NCI-H2107 (cell line): ENCODE measurements at places on chromosomes 13 and 19.

DNA sequence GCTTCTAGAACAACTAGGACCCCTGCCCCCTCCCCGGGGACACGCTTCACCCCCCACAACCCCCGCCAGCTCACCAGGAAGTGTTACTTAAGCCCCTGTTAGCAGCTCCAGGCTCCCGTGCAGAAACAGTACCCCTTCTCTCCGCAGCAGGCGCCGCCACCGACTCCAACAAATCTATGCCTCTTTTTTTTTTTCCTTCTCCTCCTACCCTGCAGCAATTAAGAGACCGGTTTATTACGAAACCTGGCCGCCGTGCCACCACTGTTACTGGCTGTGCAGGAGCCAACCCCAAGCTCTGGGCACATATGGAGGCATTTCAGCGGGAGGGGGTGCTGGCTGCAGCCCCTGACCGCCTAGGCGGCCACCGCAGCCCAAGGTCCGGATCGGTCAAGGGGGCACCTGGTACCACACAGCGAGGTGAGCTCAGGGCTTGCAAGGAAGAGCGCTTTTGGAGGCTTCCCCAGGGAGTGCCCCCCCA, 2.4 kb downstream of the GADD45B start:
- no peak for DNase-seq

DNA sequence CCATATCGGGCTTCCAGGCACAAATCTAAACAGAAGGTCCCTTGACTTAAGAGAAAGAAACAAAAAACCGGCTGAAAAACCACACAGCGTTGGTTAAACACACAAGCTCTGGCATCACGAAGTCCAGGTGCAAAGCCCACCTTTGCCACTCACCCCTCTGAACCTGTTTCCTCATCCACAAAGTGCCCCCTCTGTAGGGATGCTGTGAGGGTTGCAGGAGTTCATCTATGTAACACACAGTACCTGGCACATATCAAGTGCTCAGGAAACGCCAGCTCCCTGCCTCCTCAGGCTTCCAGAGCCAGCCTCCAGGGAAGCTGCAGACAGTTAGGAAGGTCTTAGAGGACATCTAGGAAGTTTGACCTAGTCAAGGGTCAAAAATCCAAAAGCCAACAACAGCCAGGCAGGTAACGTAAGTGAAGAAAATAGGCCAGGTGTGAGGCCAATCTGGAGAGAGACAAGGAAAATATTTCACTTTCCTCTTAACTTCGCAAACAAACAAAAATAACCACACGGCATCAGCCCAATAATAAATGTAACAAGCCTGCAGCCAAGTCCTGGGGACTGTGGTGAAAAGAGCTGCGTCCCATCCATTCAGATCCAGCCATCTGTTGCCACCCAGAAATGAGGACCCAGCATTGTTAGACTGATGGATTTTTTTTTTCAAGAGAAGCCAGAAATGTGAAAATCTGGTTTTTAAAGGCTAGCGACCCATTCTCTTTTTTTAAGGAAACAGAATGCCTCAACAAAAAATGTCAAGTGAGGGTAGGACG, 10.0 kb downstream of the KDELR1 start:
- DNase-seq: no peak

DNA sequence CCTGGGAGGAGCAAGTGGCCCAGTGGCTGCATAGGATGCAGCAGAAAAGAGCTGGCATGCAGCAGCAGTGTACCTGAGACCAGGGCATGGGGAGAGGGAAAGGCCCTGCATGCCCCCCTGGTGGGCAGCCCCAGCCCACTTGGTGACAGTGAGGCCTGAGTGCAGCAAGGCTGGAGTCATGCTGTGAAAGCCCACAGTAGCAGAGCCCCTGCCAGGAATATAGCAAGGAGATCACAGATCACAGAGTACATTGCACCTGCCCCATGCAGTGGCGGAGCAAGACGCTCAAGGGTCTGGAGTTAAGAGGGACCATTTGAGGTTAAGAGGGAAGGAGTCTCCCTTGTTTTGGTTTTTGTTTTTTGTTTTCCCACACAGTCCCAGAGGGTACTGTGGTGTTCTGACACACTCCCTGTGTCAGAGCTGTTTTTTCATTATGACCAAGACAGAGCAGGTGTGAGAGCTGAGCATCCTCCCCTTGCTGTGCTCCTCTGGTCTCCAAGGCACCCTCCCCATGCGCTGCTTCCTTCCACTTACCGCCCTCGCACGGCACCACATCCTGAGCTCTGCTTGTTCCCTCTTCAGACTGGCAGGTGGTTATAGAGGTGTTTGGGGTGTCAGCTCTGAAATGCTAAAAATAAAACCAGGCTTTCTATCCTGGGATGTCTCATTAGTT, 85.0 kb upstream of the UBL3 start:
- DNase-seq: peak; percentile 78

- no peak for DNase-seq
Measured at GRCh38 chr13:55069746-55070145, 2041.1 kb downstream of the OLFM4 start.

- DNase-seq: no peak
Measured at GRCh38 chr13:20566468-20566897, 474 bp upstream of the IFT88 start.

GRCh38 chr19:1383312-1384084, at the start of gene NDUFS7:
Gene NDUFS7, plus strand, starts transcription at chr19:1383907. Its CDS starts 20 bp downstream, at chr19:1383927.
- DNase-seq: peak; percentile 75

DNA sequence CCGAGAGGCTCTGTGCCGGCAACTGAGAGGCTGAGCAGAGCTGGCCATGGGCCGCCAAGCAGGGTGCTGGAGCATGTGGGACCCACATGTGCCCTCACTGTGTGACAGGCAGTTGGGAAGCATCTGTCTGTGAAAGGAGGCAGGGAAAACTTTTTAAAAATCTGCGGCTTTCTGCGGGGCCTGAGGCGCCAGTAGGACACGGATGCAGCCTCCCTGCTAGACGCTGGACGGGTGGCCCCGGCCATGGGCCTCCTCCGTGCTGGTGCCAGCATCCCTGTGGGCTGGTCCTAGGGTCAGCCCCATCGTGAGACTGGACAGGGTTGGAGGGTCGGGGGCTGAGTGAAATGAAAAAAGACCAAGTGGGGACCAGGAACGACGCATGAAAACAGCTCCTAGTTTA, 20.9 kb upstream of the DCUN1D2 start:
- no peak for DNase-seq

- no peak for DNase-seq
Measured at GRCh38 chr13:33636243-33636642, 181.7 kb upstream of the RFC3 start.

DNA sequence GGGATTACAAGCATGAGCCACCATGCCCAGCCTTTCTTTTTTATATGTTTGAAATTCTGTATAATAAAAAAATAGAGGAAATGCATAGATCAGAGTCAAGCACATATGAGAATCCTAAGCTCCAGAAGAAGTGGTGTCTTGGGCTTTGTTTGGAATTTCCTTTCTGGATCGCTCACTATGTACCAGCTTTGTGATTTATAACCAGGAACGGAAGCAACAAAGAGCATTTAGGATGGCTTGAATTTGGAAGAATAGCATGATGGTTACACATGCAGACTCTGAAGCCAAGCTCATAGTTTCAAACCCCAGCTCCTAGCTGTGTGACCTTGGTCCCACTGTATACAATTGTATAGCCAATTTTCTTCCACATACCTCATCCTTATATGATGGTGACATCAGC, 28.0 kb upstream of the SLC15A1 start:
- no peak for DNase-seq

- DNase-seq: no peak
Measured at GRCh38 chr19:44738603-44739558, 9.6 kb upstream of the BCL3 start.

GRCh38 chr19:14150770-14151661, 14.6 kb upstream of the ASF1B start:
- DNase-seq: no peak

DNA sequence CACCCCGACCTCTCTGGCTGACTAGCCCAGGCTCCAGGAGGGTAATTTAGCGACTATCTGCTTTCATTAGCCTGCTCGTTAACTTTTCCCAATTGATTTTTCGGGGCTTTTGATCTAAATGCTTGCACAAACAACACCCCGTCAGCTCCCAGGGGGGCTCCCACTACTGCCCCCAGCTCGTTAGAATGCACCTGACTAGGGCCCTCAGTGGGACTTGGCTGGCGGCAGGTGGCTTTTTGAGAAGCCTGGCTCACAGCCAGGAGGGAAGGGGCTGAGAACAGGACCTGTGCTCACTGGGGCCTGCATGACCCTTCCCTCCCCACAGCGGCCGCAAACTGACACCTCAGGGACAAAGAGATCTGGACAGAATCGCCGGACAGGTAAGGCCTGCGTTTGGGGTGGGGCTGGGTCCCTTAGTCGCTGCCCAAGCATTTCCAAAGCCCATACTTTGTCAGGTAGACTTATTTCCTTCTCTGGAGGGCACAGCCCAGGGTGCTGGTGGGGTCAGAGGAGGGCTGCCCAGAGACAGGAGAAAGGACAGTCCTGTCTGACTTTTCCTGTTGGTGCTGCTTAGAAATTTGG, 7.6 kb upstream of the CD79A start:
- no peak for DNase-seq

GRCh38 chr19:10895920-10896319, 24.6 kb downstream of the CARM1 start:
- DNase-seq: no peak

DNA sequence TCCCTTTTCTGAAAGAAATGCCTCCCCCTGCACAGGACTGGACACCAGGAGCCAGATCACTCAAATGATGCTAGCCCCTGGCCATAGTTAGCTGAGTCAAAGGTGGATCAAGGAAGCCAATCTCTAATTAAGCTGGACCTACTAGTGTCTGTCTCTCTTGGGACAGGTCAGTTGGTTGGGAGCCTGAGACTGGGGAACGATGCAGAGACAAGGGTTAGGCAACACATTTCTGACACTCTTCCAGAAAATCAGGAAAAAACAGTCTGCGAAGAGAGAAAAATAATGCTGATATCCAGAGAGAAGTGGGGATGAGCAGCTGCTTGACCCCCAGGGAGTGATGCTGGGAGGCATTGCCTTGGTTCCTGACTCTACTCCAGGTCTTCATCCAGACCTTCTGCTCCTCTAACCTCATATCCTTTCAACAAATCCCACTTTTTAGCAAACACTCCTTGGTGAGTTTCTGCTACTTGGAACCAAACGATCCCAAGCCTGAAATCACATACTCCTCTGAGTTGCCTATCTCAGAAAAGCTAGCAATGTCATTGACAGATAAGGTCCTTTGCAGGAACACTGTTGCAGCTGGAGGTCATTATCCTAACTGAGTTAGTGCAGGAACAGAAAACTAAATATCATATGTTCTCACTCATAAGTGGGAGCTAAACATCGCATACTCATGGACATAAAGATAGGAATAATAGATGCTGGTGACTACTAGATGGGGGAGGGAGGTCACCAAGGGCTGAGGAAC, 369.7 kb downstream of the COG6 start:
- no peak for DNase-seq

DNA sequence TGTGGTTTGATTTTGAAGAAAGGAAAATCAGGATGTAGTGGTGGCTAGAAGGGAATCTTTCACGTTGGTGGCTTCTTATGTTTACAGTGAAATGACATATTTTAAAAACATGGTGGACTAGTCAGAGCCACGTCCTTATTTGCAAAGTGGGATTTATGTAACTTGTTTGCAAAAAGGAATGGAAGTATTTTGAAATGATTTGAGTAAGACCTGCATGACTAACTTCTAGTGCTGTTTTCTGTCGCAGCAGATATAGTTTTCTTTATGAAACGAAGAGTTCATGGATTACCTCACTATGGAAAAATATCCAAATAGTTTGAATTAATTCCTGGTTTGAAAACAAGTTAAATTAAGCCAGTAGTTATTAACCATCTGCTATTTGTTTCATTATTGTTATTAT, 476.5 kb downstream of the MYO16 start:
- DNase-seq: no peak

DNA sequence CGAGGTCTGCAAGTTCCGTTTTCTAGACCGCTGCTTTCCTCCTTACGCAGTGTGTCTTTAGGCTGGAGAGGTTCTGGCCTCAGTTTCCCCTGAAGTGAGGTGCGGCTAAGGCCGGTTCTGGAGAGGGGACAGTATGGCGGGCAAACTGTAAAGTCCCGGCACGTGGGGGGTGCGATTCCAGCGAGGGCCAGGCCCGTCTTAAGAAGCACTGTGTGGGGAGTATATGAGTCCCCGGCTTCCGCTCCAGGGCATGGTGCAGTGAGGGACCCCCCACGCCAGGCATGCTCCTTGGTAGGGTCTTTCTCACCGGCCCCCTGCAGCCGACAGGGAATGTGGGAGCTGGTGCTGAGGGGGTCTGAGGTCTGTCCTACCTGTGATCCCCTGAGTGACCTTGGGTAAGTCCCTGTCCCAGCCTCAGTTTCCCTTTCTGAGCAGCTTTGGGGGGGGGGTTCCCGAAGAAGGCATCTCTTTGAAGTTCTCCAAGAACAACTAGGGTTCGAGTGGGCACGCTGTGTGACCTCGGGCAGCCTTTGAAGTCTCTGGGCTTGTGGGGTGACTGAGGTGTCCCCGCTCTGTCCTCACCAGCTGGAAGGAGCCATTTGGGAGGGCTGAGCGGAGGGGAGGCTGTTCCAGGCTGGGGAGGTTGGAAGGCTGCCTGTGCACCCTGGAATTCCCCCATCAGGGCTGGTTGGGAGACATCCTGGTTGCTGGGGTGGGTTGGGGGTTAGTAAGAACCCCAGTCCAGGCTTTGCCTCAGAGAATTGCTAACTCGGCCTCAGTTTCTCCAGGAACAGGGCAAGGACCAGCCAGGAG, 1.5 kb downstream of the NFIC start:
- no peak for DNase-seq

DNA sequence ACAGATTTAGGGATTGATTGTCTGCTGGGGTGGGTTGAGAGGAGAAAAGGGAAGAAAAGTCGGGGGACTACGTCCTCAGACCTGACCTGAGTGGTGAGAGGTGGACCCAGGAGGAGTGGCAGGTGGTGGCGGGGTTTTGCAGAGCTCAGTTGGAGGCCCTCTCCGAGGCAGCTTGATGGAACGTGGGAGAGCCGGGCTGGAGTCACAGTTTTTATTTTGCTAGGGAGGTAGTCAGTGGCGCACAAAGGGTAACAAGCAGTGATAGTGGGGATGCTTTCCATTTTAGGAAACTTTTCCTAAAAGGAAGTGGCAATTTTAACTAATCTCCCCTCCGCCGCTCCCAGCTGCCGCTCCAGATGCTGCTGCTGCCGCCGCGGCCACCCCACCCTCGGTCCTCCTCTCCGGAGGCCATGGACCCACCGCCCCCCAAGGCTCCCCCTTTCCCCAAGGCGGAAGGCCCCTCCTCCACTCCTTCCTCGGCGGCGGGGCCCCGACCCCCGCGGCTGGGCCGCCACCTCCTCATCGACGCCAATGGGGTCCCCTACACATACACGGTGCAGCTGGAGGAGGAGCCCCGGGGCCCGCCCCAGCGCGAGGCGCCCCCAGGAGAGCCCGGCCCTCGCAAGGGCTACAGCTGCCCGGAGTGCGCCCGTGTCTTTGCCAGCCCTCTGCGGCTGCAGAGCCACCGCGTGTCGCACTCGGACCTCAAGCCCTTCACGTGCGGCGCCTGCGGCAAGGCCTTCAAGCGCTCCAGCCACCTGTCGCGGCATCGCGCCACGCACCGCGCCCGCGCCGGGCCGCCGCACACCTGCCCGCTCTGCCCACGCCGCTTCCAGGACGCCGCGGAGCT, 1.1 kb upstream of the ZNF581 start:
- DNase-seq: no peak
